ENCODE measurements at places on chromosomes 16 and 17.

GRCh38 chr17:46783031-46783593 is 35.4 kb downstream of the WNT3 start:
- no peak for DNase-seq

- DNase-seq: no peak
Observed at GRCh38 chr17:78001182-78001581, 42.7 kb downstream of the TNRC6C start.

DNA sequence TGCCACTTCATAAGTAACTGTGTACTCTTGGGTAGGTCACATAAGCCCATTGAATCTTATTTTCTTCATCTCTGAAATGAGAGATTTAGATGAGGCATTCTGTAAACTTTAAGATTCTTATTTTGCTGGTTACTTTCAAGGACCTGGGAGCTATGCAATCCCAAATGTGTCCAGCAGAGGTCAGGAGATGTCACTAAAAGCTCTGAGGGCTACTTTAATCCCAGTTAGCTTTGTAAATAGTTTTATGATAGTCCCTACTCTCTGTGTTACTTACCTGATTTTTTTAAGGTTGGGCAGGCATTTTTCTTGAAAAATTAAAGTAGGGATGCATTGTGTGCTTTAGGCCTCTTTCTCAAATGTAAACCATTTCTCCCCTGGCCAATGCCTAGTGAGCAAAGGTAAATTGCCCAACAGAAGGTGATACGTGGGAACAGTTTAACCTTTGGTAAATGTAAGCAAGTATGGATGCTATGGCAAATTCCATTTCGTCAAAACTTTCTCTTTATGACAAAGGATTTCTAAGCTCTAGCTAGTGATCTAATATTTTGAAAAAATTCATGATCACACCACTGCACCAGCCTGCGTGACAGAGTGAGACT is 57.1 kb upstream of the WSB1 start:
- no peak for DNase-seq

- DNase-seq: no peak
Observed at GRCh38 chr16:66687906-66688625, 8.5 kb downstream of the CMTM4 start.

DNA sequence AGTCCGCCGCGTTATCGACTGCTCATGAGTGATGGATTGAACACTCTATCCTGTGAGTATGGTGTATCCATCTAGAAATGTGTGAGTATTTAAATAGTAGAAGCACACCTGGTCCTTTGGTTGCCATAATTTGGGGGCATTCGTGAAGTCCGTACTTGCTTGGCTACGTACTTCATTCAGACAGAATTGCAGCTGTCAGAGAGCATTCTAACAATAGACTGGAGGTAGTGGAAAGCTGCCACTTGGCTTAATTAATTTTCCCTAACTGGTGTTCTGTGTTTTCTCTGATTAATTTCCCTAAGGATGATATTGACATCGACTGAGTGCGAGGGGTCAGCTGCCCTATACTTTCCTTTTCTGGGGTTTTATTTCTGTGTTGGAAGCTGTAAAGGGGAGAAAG is 14.1 kb downstream of the RPA1 start:
- DNase-seq: no peak

GRCh38 chr16:15880434-15881308 is 7.7 kb downstream of the CEP20 start:
- DNase-seq: no peak

DNA sequence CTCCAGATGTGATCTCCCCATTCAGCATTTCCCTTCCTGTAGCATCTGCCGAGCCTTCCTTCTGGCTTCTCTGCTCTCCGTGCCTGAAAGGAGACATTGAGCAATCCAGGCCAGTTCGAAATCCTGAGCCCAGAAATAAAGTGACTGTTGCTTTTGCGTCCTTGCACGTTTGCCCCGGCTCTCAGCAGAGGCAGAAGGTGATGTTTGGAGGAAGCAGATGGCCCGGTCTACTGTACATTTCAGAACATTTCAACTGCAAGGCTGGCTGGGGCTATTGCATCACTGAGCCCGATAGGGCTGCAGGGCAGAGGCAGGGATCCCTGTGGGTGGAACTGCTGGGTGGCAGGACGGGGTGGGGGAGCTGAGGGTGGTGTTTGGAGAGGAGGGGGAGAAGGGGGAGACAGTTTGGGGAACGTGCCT is 29.4 kb downstream of the IRF8 start:
- DNase-seq: no peak

GRCh38 chr16:84559311-84559932 is 55.0 kb upstream of the MEAK7 start:
- no peak for DNase-seq

GRCh38 chr17:14334919-14335318 is 34.0 kb downstream of the HS3ST3B1 start:
- no peak for DNase-seq

DNA sequence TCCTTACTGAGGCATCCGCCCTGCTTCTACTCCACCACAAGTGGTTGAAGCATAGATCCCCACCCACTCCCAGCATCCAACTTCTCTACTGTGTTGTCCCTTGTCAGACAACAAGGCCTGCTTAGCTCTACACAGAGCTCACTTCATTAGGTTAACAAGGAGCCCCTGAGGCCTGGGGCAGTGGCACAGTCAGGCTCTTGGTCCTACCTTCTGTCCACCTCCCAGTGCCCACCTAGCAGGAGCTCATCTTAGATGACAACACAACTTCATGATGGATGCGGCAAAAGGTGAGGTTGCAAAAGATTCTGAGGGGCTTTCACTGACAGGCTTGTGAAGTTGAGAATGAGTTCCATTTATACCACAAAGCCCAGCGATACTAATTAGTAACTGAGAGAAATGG is 432.0 kb upstream of the CDH5 start:
- no peak for DNase-seq

GRCh38 chr16:84320511-84320910 is 25.8 kb downstream of the WFDC1 start:
- DNase-seq: no peak

DNA sequence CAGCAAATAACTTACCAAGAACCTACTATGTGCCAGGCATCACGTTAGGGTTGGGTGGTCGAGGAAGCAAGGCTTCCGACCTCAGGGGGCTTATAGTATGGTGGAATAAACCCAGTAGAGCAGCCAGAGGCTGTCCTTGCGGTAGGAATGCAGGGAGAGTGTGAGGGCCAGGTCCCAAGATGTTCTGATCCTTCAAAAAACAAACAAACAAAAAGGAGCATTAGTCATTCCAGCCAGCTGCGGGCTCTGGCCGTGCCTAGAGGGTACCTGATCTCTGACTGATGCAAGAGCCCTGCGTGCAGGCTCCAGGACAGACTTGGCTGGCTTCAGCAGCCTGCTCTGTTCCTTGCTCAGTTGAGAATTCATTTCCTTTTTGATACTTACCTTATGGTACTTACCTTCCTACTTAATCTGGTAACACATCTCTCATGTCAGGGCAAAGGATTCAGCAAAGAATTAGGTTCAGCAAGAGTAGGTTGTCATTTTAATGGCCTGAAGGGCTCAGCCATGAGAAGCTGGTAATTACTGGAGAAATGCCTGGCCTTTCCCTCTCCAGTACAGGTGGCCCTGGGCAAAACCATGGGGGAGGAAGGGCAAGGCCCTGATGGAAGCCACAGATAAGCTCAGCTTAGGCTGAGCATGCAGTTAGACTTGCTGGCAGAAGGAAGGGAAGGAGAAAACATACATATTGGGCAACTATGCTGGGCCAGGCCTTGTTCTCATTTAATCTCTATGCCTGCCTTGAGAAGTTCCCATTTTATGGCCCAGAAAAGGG is 18.4 kb downstream of the CYB5D2 start:
- no peak for DNase-seq

- no peak for DNase-seq
Observed at GRCh38 chr16:88730632-88731607, 24.6 kb downstream of the CTU2 start.

GRCh38 chr16:82041542-82041941 is 6.5 kb downstream of the HSD17B2 start:
- DNase-seq: no peak

DNA sequence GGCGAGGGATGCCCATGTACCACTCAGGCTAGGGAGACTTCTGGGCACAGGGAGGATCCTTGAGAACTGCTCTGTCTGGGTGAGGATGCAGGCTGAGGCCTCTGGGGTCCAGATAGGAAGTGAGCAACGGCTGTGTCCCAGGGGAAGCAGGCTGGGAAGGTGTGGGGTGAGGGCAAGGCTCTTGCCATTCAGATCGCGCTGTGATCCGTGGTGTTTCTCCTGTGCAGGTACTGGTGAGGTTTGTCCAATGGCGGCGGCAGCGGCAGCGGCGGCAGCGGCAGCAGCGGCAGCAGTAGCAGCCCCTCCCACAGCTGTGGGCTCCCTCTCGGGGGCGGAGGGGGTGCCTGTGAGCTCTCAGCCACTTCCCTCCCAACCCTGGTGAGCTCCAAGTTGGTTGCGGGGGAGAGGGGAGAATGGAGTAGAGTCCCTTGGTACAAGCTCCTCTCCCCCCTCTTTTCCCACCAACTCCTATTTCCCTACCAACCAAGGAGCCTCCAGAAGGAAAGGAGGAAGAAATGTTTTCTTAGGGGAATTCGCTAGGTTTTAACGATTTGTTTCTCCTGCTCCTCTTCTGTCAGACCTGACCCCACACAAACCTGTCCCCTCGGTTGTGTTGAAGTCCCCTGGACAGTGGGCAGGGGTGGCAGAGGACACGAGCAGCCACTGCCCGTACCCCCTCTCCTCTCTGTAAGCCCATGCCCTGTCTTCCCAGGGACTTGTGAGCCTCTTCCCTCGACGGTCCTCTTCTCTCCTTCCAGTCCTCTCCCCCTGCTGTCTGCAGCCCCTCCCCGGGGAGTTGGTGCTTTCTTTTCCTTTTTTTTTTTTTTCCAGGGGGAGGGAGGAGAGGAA is 1.9 kb upstream of the PRRT2 start:
- peak; percentile 75 for DNase-seq

- DNase-seq: no peak
Observed at GRCh38 chr16:72124761-72125634, 31.4 kb downstream of the DHX38 start.

DNA sequence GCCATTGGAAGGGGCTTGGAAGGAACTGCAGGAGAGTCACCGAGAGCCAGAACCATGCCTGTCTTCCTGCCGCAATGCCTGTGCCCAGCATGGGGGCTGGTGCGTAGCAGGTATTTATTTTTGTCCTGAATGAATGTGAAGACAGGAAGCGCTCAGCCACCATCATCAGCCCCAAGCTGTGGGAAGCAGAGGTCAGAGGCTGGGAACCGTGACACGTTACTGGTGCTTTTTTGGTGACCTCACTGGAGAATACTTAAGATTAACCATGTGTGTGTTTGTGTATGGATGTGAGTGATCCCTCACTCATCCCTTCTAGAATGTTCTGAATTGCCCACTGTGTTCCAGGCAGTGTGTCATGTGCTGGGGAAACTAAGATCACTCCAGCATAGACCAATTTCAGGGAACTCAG is 343.8 kb downstream of the SNX29 start:
- DNase-seq: no peak

DNA sequence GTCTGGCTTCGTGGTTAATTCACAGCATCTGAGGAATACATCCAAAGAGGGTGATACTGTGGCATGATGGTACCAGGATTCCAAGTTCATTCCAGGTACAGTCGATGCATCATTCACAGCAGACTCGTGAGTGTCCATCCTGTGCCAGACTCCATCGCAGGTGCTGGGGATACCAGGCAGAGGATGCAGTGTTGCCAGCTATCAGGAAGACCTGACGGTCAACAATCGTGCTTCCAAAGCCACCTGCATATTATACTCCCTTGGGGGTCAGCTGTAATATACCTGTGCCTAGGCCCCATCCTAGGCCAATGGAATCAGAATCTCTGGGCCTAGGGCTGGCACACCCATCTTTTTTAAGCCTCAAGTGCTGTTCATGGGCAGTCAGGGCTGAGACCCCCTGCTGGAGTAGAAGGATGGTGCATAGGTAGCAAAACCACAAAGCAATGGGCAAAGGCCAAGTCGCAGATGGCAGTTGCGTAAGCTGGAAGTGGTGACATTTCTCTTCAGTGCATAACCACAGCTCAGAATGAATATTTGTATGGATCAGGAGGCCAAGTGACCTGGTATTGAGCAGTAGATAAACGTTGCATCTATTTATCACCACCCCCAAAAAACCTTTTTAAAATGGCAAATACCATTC is 42.9 kb upstream of the C16orf78 start:
- DNase-seq: peak; percentile 41

DNA sequence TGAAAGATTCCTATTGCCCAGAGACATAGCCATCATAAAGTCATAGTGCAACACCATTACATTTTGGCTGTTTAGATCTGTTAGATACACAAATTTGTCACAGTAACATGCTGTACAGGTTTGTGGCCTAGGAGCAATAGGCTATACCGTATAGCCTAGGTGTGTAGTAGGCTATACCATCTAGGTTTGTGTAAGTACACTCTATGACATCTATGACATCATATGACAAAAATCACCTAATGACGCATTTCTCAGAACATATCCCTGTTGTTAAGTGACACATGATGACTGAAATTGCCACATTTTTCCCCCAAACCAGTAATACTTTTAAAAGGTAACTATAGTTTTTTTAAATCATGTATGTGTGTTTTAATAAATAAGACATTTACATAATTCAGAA is 43.3 kb downstream of the NLK start:
- no peak for DNase-seq

GRCh38 chr17:63911657-63912100 is 621 bp upstream of the CSHL1 start:
- DNase-seq: no peak

DNA sequence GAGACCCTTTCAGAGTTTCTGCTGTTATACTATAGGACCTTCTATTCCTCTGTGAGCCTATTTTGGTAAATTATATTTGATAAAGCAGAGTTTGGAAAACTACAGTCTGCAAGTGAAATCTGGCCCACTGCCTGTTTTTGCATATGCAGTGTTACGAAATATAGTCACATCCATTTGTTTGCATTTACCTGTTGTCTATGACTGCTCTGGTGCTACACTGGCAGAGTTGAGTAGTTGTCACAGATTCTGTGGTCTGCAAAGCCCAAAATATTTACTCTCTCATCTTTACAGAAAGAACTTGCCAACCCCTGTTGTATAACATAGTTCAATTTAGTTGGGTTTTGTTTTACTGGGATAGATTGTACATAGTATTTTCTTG is 42.3 kb downstream of the TNRC6A start:
- DNase-seq: no peak

DNA sequence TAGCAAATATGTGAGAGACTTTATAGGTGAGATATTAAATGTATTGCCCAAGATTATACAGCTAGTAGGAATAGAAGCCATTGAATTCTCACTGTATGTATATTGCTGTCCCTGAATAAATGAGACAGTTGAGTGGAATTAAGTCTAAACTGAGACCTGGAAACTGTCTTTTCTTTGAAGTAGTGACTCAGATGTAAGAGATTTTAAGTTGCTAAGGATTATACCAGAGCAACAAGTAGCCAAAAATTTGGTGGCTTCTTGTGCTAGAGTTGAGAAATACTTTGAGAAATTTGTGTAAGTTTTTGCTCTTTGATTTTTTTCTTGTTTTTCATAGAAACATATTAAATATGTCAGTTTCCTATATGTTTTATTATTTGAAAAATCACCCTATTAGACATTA is 58.7 kb downstream of the TANC2 start:
- no peak for DNase-seq

GRCh38 chr16:31105677-31106213 is 2.4 kb upstream of the BCKDK start:
- no peak for DNase-seq

Measured in coronary artery (tissue), 2 donors.